ENCODE measurements at places on chromosomes 2 and 18.

DNA sequence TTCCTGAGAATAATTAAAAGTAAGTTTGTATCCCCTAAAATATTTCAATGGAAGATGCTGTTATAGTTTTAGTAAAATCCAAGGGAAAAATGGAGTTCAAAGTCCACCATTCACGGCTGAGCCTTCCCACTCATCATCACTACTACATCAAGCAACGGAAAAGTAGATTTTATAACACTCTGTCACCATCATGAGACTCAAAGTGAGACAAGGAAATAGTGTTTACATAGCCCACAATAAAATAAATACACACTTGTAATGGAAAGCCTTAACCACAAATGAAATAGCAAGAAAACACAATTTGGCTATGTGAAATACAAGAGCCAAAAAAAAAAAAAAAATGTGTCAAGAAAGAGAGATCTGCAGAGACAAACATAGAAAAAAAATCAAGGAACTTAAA is 569.9 kb upstream of the REG3G start:
- no peak for DNase-seq

DNA sequence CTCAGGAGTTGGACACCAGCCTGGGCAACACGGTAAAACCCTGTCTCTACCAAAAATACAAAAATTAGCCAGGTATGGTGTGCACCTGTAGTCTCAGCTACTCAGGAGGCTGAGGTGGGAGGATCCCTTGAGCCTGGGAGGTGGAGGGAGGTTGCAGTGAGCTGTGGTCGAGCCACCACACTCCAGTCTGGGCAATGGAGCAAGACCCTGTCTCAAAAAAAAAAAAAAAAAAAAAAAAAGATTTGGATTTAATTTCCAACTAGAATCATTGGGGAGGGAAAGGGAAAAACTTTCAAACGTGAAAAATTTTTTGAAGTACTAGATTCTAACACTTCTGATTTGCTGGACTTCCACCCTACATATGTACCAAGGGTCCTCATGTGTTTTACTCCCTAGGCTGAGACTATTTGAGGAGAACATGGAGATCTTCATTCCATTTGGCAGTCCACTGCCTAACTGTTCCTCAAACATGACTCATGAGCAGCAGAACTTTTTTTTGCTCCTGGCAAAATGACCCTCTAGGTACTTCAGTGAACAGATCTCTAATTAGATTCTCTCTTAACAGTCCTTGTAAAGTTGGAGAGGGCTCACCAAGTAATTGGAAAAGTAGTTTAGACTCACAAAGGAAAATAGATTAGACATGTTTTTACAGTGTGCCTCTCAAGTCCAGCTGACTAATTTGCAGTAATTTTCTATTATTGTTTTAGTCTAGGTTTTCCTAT is 267.6 kb downstream of the METTL4 start:
- no peak for DNase-seq

- no peak for DNase-seq
These were observed 229.5 kb upstream of the ZC3H15 start for GRCh38 chr2:186256540-186256939.

DNA sequence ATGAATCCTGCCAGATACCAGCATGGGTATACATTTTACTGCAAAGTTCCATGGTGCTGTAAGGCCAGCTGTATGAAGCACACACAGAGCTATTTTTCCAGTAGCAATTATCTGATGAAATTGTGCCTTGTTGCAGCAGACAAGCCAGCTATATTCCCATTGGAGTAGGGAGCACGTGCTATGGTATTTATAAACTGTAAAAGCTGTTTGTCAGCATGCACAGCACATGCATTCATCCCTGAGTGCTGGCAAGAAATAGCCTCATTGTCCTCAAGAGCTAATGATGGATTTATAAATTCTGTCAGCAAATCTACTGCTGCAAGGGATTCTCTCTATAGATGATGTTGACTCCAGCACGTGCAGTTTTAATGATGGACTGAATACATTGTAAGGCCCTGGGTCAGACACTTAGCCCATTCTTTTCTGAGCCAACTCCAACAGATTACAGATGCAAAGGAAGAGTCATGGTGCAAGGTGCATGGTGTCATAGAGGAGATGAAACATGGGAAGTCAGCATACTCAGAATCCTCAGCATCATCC is 61.7 kb downstream of the KCNS3 start:
- no peak for DNase-seq

DNA sequence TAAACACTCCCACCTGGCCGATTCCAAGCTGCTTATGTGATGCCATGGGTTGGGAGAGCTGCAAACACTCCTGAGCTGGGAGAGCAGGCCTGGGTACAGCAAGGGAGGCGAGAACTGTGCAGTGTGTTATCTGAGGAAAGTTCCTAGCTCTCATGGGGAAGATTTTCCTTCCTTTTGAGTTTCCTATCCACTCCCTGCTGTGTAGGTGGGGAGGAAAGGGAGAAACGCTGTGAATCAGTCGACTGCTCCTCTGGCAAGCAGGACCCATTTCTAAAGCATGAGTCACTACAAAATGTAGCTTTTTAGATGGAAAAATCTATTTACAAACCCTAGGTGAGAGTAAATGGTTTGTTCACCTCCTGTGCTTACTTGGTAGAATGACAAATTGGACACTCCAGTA is 80.4 kb downstream of the SH3RF3 start:
- DNase-seq, result no peak

DNA sequence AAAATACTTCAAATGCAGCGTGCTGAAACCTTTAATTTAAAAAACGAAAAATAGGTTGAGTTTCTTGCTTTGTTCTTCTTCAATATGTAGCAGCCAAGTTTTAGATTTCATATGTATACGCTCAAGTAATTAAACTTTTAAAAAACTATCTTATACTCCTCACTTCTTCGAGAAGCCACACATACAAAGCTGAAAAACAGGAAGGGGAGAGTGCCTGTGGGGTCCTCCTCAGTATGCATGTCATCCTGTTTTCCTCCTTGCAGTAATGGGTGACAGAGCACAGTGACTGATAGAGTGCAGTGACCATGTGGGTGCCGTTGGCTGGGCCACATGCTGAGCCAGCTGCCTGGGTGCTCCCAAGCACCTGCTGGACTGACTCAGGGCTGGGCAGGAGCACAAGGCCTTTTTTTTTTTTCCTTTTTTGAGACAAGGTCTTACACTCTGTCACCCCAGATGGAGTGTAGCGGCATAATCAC is 33.3 kb downstream of the UXS1 start:
- no peak for DNase-seq

DNA sequence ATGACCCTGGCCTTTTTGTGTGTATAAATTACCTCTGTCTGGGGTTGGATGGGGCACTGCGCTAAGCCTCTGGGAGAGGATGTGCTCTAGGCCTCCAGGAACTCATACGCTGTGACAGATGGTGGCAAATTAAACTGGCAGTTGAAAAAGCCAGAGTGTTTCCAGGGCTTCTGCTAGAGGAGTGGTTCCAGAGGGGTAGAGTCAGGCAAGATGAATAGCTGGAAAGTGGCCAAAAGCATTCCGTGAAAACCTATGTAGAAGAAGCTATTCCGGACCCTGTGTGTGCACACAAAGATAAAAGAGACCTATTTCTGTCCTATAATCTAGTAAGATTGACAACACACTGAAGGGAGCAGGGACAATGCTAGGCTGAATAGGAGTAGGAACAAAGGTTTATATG is 84.8 kb downstream of the ACTR3 start:
- no peak for DNase-seq

GRCh38 chr18:49160079-49160930 is 209.5 kb upstream of the SMAD7 start:
- DNase-seq, result no peak

GRCh38 chr2:190113000-190113399 is 50.5 kb upstream of the MSTN start:
- no peak for DNase-seq

- no peak for DNase-seq
These were observed 78.5 kb downstream of the ACSL3 start for GRCh38 chr2:222939208-222939856.

- DNase-seq, result no peak
These were observed 19.9 kb upstream of the ELAC1 start for GRCh38 chr18:50947899-50948298.

DNA sequence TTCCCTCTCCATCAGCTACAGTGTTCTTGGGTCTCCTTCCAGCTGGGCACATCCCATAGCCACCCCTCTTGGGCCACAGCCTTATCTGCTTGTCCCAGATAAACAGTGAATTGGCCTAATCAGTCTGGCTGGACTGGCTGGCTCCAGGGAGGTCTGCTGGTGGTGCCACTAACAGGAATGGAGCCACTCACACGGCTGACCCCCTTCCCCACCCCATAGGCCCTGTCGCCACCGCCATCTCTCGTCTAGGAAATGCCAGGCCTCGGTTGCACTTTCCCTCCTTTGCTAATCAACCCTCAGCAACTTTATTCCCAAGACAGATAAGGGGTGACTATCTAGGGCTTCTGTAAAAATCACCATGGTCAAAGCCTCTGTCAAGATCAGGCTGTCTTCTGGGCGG is 23.0 kb upstream of the TNP1 start:
- DNase-seq, result no peak

DNA sequence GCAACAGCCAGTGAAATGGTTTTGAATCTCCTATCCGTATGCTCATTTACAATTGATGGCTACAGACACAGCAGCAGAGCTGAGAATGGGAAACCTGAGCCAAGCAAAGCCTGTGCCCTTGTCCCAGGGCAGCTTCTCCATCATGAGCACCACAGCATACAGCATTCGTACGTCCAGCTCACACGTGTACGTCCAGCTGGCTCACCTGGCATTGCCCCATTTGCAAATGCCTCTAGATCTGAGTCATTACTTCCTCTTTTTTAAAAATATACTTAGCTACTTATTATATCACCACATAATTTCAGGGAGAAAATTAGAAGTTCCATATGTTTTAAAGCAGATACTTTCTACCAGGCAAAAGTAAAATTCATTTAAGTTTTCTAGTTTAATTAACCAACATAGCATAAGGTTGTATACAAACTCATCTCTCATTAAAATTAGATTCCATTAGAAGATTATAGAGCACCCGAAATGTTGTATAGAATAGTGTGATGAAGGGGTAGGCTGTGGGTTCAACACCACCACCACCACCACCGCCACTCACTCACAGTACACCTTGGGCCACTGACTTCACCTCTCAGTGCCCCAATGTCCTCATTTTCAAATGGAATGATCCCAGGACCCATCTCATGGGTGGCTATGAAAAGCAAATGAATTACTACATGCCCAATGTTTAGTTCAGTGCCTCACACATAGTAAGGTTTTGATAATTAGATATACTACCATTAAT is 31.4 kb upstream of the TMEM177 start:
- no peak for DNase-seq
